Mucosa of descending colon (tissue), 3 donors: ENCODE measurements at places on chromosomes 2 and 18.

GRCh38 chr2:41878716-41879234 lies 169.0 kb upstream of the PKDCC start:
- no peak for DNase-seq

GRCh38 chr18:35410561-35410960 lies 33.4 kb upstream of the ZNF396 start:
- no peak for DNase-seq

- DNase-seq: no peak
These were observed 230.3 kb upstream of the RBBP8 start for GRCh38 chr18:22702806-22703205.

GRCh38 chr2:236136538-236136937 lies 31.6 kb downstream of the GBX2 start:
- DNase-seq: no peak

DNA sequence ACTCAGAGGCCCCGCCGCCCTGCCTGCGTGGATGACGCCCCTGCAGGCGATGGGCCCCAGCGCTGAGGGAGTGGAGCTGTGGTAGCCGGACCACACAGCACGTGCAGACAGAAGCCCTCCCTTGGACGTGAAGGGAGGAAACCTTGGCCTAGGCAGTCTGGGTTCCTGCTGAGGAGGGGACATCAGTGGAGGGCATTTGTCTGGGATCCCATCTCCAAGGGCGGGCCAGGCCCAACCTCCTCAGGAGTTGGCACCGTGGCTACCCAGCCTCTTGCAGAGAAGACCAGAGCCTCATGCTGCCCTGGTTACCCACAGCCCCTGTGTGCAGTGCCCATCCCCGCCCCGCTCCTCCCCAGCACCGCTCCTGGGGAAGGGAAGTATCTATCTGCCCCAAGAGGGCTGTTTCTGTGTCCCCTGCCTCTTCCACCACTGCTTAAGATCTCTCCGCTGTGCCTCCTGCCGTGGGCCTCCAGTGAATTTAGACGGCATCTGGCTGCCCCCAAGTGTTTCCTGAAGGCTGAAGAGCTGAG lies 241.8 kb downstream of the KLHL29 start:
- no peak for DNase-seq

DNA sequence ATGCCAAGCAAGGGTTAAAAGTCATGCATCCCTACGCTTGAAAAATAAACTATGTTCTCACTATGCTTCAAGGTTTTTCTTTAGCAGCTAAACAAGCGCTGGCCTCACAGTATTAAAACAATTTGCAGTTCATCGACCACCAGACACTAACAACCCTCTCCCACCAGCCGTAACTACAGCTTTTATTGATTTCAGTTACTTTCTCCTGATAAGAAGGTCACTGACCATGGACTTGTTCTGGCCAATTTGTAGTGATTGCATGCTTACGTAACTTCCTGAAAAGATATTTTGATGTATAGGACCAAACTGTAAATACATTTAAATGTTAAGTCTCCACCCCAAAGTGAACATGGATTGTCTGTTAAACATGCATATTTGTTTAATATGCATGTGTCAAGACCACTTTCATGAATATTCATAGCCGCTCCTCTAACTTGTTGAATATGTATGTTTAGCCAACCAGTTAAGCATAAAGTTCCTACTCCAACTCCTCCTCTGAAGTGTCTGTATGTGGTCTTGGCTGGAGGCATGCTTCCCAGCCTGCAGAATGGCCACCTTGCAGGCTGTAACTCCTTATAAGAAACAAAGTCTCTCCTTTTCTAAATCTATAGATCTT lies 1.7 kb upstream of the THOC1 start:
- no peak for DNase-seq

DNA sequence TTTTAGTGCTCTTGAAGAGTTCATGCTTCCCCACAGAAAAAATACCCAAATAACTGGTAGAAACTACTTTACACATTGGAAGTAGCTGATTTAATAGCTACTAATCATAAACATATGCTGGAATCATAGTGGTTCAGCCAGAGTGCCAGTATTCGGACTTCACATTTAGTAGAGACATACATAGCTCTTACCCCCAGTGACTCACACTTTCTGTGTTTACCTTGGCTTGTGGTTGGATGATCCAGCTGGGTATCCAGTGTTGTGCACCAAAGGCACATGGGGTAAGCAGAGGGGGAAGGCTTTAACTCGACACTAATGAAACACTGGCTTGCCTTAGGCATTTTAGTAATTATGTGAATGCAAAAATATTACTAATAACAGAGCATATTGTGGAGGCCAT lies 18.1 kb downstream of the ARHGAP28 start:
- DNase-seq: no peak

DNA sequence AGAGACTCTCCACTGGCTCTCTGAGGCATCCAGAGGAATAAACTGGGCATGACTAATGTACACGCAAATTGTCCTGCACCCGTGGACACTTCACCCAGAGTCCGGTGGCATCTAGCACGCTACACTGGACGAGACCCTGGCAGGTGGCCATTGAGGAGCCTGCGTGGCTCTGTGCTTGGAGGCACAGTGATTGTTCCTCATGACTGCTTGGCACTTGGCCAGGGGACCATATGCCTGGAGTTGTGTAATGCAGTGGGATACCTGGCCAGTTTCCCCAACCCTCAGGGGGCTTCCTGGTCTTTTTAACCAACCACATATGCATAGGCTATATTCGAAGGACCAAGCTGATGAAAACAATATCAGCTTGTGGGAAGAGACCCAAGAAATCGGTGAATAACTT lies 66.6 kb downstream of the MTCL1 start:
- DNase-seq: peak; percentile 37

DNA sequence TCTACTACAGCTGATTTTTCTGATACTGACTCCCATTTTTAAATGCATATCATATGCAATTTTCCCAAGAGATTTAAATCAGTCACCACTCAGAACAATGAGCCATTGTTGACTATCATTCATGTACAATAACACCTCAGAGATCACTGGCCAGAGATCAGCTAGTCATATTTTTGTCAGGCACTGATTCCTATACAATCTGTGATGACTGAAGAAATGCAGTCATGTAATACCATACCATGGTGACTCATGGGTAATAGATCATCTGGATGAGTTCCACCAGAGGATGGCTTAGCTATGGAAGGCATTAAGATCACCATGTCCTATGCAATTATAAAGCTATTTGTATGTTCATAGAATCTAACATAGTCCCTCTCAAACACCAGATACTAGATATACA lies 285.7 kb upstream of the DCC start:
- DNase-seq: no peak

- DNase-seq: peak; percentile 84
These were observed 31.9 kb upstream of the CREG2 start for GRCh38 chr2:101419096-101419663.

- no peak for DNase-seq
These were observed 86.0 kb downstream of the KCTD1 start for GRCh38 chr18:26462355-26462754.

DNA sequence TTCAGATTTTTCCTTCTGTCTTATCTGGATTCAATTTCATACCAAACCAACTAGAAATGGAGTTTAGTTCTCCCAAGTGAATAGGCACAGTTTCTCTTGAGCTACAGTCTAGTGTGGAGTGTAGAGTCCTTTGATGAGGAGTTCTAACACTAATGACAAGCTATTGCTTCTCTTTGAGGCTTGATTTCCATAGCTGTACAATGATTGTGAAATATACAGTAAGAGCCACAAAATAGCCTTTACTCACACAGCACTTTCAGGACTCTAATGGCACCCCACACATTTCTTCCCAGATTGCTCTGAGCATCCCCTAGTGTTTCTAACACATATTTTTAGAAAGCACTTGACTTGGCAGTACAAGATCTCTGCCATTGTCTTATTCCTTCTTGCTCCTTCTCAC lies 153.3 kb downstream of the LRRTM1 start:
- no peak for DNase-seq

DNA sequence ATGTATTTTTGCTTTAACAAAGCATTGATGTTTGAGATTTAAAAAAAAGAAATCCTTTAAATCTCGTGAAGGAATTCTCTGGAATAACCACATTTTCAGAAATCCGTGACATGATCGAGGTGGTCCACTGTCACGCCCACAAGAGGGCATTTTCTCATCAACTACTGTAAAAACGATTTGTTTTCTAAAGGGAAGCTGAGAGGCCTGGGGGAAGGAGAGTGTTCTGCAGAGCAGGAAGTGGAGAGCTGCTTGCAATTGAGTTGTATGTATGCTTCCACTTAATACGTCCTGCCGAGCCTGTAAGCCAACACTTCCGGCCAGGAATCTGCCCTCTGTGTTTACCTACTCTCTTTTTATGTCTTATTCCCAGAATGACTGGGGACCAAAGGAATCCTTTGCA lies 19.4 kb downstream of the KLHL29 start:
- DNase-seq: peak; percentile 76

GRCh38 chr2:98870516-98871158 lies 65.4 kb downstream of the CRACDL start:
- DNase-seq: peak; percentile 12
